ENCODE measurements at places on chromosomes 2 and 18.

DNA sequence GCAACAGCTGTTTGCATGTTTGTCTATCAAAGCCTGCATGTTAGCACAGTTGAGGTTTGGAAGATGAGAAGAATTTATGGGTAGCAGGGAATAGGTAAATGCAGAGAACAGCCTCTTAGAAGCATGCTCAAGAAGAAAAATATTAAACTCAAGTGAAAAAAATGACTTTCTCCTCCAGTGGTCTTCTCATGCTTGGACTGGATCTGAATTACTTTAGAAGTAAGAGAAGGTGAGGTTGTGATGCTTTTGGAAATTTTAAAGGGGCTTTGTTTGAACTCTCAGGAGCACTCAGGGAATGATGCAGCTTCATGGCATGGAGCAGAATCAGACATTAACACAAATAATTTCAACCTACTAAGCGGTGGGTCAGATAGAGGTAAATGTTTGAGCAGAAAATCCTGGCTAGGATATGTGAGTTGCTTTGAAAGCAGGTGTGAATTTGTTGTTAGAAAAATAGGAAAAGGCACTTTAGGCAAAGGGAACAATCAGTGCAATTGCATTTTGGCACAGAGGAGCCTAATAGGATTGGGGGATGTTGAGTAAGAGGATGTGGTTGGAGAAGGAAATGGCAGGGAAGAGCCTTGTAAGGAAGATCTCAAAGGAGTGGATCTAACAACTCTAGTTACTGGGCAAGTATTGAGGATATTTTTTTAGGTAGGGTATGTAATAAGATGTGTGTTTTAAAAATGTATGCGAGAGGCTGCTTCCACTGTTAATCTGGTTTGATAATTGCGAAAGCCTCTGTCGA, 76.3 kb downstream of the DDX1 start:
- no peak for DNase-seq

- no peak for DNase-seq
Observed at GRCh38 chr18:50280707-50281294, 522 bp downstream of the MBD1 start.

DNA sequence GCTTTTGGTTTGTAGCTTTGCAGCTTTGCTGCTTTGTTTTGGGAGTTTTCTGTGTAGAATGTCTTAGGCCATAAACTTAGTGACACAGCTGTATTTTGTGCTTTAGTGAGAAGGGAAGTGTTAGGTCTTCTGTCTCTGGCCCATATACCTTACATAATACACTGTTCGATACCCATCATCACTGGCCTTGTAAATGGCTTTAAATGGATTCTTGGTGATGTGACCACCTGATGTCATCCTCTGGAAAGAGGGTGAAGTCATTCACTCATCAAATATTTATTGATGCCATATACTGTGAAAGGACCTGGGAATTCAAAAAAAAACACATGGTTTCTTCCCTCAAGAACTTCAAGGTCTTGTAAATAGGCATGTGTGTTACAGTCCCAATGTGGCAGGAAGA, 18.9 kb upstream of the SCYGR2 start:
- no peak for DNase-seq

GRCh38 chr2:17583166-17583565, 42.7 kb downstream of the VSNL1 start:
- DNase-seq = no peak

DNA sequence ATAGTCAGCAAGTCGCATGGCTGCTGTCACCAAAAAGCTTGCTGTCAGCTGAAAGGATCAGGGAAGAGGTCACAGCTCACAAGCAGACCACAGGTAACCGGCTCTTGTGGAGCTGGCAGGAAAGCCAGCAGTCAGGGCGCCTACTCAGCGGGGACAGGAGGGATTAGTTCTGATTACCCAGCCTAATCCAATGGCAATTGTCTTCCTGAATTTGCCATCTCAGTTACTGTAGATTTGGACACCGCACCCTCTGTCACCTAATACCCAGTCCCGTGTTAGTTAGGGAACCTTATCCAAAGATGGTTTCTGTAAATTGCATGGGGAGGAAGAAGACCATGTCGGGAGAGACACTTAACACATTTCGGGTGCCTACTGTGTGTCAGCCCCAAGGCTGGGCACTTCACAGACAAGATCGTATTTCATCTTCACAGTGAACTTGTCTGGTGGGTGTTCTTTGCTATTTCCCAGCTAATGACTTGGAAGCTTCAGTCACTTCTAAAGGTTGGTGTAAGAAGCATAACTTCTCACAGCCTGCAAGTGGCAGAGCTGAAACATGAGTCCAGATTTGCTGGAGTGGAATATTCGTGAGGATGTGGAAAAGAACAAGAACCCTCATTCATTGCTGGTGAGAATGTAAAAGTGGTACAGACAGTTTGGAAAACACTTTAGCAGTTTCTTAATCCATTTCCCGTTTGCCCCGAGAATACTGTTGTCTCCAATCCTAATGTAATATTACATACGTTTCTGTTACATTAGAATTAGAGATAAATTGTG, 9.9 kb downstream of the ALPK2 start:
- DNase-seq = no peak

- no peak for DNase-seq
Observed at GRCh38 chr2:134138115-134138514, 115.8 kb upstream of the MGAT5 start.

- DNase-seq = no peak
Observed at GRCh38 chr2:86417961-86418360, 23.2 kb upstream of the KDM3A start.

DNA sequence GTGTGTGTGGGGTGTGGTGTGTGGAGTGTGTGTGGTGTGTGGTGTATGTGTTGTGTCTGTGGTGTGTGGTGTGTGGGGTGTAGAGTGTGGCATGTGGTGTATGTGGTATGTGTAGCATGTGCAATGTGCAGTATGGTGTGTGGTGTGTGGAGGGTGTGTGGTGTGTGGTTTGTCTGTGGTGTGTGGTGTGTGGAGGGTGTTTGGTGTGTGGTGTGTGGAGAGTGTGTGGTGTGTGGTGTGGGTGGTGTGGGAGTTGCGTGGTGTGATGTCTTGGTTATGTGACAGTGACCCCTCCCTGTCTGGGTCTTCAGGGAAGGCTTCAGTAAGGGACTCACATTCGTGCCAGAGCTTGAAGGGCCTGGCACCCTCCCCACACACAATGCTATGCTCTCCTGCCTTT, 718.2 kb upstream of the SOX11 start:
- no peak for DNase-seq

GRCh38 chr18:35201256-35201931, 39.4 kb upstream of the ZNF397 start:
- DNase-seq = no peak

DNA sequence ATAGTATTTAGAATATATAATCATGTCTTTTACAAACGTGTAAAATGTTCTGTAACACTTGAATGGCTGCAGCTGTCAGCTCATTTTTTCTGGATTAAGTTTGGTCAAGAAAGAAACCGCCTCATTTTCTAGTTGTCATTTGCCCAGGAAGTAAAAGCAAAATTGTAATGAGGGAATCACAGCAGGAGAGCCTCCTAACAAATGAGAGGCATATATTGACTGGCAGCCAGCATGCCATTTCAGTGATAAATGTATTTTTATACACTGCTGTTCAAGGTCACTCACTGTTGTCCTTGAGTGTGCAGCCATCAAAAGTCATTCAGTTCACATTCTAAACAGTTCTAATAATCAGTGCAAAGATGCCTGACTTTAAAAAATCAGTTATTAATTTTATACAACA, 144.3 kb upstream of the BOD1L2 start:
- no peak for DNase-seq

- DNase-seq = no peak
Observed at GRCh38 chr2:33264766-33265165, 211.7 kb upstream of the RASGRP3 start.

DNA sequence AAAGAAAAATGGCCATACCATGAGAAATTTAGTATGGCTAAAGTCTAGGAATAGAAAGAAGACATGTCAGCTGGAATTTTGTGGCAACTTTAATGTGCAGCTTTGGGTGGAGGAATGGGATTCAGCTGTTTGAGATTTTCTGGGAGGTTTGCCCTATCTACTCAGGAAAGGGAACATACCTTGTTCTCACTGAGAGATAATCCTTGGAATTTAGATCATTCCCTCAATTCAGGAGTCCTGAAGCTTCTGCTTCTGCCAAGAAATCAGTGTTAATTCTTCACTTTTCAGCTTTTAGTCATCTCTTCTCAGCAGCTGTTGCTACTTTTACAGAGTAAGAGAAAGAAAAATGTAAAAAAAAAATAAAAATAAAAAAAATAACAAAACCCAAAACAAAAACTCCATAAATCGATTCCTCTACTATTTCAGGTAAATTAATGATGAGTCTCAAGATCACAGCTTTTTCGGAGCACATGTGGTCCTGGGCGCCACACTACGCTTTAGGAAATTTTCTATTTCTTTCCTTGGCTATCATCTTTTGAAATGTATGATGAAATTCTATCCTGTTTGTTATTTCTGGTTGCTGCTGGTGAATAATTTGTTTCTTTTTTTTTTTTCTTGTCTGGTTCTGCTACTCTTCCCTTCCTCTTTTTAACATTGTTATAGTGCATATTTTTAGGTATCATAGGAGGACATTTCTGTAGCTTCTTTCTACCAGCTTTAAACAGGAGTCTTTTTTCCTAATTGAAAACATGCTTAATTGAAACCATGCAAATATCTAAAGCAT, 18.9 kb upstream of the BAZ2B start:
- DNase-seq = no peak

DNA sequence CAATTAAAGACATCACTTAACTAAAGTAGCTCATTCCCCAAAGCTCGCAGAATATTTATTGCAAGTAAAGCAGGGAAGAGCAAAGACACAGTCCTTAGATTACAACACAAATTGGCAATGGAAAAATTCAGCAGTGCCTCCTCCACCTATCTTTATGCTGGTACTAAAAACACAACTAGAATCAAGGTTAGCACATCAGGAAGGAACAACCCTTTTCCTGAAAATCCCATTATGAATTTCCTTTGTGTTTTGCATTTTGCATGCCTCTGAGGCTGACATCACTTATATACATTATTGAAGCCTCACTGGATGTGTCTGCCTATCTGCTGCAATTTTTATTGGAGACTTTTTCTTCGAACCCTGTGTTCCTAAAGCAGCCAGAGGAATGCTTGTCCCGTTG, 193.8 kb upstream of the STK17B start:
- DNase-seq = no peak

- DNase-seq = no peak
Observed at GRCh38 chr2:113822087-113822815, 65.8 kb upstream of the SLC35F5 start.

DNA sequence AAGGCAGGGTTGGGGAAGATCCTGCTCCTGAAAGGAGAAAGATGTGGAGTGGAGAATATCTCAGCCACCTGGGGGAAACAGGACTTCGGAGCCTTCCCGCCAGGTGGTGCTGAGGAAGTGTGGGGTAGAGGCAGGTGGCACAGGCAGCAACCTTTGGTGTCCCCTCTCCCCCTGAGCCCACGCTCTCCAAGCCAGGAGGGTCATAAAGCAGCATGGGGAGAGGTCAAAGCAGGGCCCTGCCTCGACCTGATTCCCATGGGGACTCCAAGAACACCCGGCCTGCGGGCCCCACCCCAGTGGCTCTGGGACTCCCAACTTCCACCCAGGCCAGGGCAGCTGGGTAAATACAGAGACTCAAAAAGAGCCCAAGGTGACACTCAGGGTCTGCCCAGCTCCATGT, 54.3 kb upstream of the SLC66A3 start:
- DNase-seq = no peak

GRCh38 chr2:159620796-159621195, 4.4 kb upstream of the BAZ2B start:
- DNase-seq = no peak

DNA sequence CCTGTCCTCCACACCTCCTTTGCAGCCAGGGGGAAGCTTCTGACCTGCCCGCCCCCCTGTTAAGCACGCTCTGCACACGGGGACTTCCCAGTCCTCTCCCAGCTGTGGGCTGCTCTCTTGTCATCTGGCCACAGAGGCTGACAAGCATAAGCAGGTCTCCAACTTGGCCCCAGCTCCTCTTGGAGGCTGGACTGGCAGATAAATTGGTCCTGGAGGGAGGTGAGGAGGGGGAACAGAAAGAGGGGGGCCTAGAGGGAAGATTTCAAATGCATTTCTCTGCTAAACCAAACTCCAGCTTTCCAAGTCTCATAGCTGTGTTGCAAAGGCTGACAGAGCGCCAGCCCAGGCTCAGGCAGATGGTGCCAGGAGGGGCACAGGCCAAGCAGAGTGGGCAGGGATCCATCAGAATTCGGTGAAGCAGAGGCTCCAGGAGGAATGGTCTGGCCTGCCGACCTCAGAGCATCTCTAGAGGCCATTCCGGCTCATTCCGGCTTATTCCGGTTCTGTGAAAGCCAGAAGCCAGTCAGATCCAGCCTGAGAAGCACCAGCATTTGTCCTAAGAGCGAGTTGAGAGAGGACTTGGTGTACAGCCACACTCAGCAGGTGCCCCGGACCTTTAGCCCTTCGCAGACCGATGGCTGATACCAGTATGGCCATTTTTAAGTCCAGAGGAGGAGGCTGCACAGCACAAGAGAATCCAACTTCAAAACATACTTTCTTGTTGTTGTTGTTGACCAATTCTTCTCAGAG, 508.9 kb upstream of the MYT1L start:
- peak; percentile 76 for DNase-seq

DNA sequence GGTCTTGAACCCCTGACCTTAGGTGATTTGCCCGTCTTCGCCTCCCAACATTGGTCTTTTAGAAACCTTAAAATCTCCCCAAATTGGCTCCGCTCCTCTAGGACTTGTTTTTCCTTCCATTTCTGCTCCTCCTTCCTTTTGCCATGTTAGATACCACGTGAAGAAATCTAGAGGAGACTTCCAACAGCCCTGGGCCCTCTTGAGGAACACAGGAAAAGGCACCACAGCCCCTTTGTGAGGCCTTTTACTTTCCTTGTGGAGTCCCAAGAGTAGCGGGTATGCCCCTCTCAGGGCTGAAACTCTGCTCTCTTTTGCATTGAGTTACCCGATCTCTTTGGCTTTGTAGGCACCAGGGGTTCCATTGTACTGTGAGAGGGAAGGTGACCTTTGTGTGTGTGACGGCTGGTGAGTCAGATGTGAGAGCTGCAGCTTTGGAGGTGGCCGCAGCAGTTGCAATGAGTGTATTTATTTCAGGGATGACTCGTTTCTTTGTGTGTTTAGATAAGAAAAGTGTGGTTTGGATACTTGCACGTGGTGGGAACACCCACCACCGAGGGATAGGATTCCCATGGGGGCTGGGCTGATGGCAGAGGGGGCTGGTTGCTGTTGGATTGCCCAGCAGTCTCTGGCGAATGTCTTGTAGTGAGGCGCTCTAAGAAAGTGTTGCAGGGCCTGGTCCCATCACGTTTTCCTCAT, 218.4 kb upstream of the HS6ST1 start:
- no peak for DNase-seq
